Activated naive CD8-positive, alpha-beta T cell treated with anti-CD3 and anti-CD28 coated beads, Interleukin-2, amount 10 ng/mL, durations not matched to agents 7 days and 5 days (primary cell): ENCODE measurements at places on chromosomes 2 and 18. TPM values are rescaled to one million over a fixed set of nuclear protein-coding genes. Genes with fewer than 3 reads are reported as not detected.

The ZSCAN30 gene
- total RNA-seq: 18.8 TPM

The UNC50 gene
- 31.3 TPM for total RNA-seq

The KATNAL2 gene
- total RNA-seq: 0.43 TPM

The LIMS2 gene
- total RNA-seq: 21.7 TPM

DNA sequence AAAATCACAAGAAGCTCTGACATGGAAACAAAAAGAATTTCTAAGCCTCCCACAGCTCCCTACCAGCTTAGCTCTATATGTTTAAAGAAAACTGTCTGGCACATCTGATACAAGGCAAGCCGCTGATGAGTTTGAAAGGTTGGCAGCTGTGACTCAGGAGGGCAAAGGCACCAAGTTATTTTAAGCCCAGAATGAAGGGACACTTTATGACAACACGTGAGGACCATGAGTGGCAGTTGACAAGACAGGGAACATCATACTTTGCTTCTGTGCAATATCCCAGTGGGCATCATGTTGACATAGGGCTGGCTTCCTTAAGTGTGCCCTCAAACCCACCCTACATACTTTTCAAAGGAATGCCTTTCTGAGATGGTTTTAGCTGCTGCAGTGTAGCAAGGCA, 272.9 kb downstream of the CLIP4 start:
- DNase-seq: no peak

DNA sequence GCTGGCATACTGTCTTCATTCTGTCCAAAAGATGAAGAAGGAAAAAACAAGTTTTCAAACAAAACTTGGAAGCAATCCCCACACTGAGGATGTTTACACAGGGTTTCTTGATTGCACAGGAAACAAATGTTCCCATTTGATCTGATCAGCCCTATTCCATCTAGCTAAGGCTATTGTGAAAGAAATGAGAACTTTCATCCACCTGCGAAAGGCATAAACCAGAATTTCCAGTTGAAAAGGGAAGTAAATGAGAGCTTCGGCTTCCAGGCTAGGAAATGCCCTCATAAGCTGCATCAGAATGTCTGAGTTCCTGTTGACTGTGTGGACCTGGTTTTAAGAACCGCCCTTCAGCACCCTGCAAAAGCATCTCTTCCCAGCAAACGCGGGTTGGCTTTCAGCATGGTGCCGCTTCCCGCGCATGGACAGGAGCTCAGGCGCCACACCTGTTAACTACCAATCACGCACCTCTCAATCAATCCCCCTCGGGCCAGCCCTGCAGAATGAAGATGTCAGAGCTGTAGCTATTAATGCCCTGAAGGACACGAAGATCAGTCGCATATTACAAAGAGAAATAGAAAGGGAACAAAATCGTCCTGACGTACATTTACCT, 850.4 kb downstream of the GALR1 start:
- DNase-seq: no peak

GRCh38 chr2:108128249-108128648, 111.5 kb upstream of the SULT1C3 start:
- no peak for DNase-seq

- DNase-seq: no peak
Measured at GRCh38 chr18:70295192-70296188, 6.6 kb downstream of the SOCS6 start.
